ENCODE measurements at places on chromosomes 3 and 15.

GRCh38 chr3:35946121-35946853, 307.0 kb downstream of the ARPP21 start:
- no peak for DNase-seq

DNA sequence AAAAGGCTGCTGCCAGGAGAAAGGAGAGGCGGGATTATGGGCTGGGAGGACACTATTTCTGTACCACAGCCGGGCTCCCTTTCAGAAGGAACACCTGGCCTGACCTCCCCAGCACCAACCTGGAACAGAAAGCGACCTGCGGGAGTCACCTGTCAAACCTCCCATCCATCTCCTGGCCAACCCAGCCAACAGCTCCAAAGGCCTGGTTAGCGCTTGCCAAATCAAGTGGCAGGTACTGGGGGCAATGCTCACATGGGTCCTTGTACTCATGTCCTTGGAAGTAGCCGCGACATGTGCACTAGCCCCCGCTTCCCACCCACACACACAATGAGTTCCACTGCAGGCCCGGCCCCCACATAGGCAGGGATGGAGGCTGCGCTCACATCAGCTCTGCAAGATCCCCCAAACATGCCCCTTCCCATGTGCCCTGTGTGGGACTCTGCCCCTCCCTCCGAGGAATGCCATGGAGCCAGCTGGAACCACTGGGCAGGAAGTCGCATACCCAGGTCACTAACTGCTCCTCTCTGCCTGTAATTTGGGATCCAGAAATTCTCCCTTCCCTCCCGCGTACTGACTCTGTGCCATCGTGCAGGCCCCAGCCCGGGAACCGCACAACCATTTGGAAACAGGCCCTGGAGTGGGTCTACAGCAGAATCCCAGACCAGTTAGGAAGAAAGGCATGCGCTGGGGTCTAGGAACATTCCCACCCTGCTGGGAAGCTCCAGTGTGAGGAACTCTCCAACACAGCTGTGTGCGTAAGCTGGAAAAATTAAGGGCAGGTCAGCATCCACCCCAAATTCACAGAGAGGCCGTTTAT, 98.9 kb downstream of the LRIG1 start:
- no peak for DNase-seq

DNA sequence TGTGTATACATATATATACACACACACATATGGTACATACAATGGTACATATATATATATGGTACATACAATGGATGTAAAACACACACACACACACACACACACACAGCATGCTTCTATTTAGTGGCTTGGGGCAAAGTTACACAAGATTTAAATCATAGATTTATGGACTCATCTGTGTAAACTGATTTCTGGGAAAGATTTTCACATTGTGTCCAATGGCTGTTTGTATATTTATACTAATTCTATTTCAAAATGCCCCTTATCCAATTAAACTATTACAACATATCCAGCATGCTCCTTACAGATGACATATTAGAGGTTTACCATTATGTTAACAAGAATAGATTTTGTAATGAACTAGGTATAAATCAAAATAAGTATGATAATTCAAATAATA, 94.9 kb downstream of the ANO10 start:
- no peak for DNase-seq

- DNase-seq: no peak
These were observed 1.2 kb downstream of the RASGRF1 start for GRCh38 chr15:79089331-79089889.

DNA sequence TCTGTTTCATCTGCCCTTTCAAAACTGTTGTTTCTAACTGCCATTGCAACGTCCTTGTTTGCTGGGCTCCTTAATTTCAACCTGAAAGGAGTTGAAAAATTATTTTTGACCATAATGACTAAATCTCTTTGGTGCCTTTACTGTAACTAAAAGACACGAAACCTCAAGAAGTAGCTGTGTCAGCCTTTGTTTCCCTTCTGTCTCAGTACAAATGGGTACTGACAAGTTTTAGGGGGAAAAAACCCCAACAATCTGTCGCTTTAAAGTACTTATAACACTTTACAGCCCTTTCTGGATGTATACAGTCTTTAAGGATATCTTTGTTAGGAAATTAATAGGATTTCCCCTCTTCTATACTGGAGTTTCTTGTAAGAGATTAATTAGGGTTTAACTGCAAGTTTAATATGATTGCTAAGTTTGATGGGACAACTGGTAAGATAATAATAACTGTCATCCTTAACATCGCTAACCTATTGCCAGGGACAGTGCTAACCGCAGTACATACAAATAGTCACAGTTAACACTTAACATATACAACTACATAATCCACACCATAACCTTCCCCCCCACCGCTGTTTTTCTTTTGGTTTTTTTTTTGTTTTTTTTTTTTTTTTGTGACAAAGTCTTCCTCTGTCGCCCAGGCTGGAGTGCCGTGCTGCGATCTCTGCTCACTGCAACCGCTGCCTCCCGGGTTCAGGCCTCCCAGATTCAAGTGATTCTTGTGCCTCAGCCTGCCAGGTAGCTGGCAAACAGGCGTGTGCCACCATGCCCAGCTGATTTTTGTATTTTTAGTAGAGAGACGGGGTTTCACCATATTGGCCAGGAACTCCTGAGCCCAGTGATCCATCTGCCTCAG, 1.7 kb downstream of the GXYLT2 start:
- DNase-seq: no peak

DNA sequence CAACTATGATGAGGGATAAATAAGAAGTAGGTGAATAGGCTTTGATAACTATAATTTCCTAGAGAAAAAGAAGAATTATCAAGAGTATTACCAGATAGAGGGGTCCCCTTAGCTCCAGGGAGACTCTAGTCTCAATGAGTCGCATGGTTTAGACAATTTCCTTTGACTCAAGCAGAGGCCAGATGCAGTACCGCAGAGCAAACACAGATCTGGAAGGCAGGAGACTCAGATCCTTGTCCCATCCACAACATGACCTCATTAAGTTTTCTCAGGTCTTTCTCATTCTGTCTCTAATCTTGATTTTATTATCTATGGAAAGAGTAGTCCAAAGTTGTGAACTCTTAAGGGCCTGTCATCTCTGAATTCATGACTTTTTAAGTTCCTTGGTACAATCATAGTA, 987.9 kb downstream of the NTRK3 start:
- no peak for DNase-seq
